Left cardiac atrium (tissue), 4 donors: ENCODE measurements at places on chromosomes 12 and 14.

DNA sequence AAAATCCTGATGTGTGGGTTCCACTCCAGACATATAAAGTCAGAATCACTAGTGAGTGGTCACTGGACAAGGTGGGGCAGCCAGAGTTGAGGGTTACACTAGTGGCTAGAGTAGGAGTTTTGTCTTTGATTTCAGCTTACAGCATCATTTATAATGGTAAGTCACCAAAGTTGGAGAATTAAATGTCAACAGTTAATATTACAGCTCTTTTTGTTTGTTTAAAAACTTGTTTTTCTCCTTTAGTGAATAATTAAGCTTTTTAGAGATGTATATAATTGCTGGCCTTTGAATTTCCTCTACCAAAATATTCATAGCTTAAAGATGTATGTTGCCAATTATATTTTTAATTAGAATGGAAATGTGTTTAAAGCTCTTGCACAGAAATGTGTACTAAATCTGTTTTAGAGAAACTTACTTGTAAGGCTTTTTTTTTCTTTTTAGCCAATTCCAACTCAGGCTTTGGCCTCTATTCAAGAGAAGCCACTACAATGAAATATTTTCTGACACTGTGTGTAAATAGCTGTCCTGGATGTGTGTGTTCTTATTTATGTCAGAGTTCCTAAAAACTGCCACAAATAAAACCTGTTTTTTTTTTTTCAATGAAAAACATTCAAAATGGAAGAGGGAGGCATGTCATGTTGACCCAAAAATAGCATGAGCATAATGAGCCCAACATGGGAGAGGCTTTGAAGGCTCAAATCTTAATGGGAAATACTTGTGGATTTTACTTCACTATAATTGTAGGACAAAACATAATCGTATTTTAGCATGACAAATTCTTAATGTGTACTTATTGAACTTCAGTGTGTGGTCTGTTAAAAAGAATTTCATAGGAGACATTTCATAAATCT, 92.2 kb downstream of the TBC1D30 start:
- DNase-seq, result no peak

GRCh38 chr14:79411403-79412174, 799.7 kb downstream of the DIO2 start:
- no peak for DNase-seq

- DNase-seq, result no peak
Measured at GRCh38 chr12:108190529-108190928, 61.4 kb downstream of the WSCD2 start.

DNA sequence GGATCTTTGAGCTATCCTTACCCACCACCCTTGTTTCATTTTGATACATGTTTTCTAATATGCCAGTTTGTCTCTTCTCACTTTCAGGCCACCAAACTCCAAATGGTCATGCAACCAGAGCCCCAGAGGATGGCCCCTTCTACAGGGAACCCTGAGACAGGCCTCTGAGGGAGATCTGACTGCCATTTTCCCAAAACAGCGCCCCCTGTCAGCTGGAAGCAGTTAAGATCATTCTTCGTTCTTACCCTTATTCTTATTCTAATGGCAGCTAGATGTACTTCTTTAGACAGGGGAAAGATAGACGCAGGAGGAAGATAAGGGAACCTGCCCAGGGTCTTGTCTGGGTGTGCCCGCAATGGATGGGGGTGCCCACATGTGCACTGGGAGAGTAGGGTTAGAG, 38.4 kb downstream of the C12orf56 start:
- DNase-seq, result no peak

DNA sequence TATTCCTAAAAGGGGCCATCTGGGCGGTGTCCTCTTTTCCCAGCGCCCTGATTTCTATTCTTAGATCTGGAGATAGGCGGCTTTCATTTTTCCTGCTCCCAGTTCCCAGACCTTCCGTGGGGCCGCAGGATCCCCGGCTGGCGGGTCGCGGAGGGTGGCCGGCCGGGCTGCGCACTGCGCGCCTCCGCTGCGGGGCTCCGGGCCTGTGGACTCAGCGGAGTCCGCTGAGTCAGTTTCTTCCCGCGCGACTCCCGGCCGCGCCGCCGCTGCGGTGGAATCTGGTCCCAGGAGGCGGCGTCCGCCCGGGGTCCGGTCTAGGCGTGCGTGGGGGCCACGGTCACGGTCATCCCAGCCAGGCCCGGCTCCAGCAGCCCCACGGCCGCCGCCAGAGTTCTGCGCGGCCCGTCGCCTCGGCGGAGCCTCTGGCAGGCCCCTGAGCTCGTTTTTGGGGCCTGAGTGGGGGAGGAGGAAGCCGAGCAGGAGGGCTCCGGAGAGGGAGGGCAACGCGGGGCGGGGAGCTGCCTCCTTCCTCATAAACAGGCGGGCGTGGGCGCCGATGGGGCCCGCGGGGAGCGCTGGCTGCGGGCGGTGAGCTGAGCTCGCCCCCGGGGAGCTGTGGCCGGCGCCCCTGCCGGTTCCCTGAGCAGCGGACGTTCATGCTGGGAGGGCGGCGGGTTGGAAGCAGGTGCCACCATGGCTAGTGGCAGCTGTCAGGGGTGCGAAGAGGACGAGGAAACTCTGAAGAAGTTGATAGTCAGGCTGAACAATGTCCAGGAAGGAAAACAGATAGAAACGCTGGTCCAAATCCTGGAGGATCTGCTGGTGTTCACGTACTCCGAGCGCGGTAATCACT, at the start of gene LRRK2:
TSS of gene LRRK2 (plus strand) at position 559 of the 853 bp plus-strand sequence. CDS start at position 694, 135 bp downstream.
- DNase-seq, result peak; percentile 89

- no peak for DNase-seq
Measured at GRCh38 chr14:45664668-45665356, 411.8 kb upstream of the MIS18BP1 start.

DNA sequence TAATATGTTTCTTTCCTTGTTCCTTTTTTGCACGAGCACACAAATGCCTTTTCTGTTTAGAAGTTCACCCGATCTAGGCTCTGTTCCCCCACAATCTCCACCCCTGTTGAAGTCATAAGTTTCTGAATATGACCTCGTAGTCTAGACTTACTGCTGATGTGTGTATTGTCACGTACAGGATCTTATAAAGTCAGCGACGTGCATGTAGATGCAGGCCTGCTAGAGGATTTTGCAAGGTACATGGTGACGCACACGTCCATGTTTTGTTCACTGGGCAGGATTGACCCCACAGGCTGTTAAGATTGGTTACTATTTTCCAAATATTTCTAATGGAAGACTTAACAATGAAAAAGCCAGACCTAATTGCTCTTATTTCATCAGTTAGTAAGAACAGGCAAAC, 46.2 kb upstream of the CCDC91 start:
- DNase-seq, result no peak

GRCh38 chr12:77606348-77606747, 224.3 kb upstream of the NAV3 start:
- DNase-seq, result no peak

DNA sequence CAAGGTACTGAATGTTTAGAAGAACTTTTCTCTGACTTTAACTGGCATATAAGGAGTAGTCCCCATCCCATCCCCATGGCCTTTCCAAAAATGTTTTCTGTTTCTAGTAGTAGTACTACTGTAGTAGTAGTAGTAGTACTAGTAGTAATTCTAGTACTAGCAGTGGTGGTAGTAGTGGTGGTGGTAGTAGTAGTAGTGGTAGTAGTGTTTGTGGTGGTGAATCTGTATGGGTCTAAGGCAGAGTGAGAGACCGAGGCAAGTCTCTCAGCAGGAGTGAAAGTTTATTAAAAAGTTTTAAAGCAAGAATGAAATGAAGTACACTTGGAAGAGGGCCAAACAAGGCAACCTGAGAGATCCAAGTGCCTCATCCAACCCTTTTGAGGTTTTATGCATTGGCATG, 58.6 kb downstream of the FOXN4 start:
- DNase-seq, result no peak
